DMS153 (cell line): ENCODE measurements at places on chromosomes 3 and 15.

DNA sequence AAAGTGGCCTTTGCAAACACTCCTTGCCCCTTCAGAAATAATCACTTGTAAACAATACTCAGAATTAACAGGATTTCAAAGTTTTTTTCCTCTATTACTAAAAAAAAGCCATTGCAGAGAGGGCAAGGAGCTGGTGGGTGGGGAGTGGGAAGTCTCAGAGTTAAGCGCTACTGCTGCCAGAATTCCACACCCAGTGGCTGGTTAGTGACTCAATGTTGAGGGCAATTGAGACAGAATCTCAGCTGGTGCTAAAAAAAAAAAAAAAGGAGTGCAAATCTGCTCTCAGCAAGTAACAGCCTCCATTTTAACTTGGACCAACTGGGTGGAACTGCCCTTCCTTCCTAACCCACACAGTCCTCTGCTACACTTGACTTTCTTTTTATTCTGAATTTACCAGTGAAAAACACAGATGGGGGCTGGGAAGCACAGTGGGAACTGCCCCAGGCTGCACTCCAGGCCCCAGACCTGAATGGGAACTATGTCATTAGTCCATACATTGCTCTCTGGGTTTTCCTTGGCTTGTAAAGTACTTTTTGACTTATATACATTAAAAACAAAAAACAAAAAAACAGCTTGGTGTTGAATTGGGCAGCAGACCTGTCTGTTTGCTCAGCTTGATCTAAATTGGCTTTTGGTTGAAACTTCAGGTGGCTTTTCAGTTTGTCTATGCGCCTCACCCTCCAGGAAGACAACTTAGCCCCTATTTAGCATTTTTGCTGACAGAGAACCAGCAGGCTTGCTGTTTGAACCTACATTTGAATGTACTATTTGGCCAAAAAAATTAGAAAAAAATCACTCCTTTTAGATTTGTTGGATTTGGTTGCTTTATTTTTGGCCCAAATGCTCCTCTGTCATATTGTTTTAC is 357.8 kb upstream of the TBL1XR1 start:
- peak; percentile 44 for DNase-seq

DNA sequence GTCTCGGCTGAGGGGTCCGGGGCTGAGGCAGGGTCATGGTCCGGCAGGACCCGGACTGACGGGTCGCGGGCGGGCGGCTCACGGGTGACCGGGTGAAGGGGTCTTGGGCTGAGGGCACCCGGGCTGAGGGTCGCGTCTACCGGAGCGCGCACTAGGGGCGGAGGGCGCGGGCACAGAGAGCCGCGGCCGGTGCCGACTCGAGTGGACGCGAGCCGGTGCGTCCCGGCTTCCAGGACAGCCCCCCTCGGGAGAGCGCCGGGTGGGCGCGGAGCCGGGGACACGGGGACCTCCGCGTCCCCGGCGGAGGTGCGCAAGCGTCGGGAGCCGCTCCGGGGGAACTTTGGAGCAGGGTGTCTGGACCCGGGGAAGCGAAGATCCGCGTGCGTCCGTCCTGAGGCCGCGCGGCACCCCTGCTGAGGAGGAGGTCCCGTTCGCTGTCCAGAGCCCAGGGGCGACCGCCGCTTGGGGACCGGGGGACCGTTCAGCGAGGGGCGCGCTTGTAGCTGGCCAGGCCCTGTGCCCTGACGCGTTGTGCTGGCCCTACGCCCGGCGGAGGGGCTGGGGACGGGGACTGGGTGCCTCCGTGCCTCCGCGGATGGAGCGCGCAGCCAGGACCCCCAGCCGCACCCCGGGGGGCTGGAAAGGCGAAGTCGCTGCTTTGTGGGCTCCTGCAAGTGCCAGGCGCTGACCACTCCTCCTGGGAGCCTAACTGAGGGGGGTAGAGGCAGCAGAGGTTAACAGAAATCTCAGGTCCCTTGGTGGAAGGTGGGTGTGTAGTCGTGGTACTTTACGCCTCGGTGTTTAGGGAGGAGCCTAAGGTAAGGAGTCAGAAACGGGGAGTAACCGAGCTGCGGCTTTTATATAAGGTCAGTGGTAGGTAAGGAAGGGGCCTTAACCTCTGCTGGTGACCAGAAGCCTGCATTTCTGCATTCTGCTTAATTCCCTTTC is at the start of gene PPARG:
TSS of gene PPARG (plus strand) at position 889 of the 948 bp plus-strand sequence. CDS start 90,642 bp downstream, outside the sequence.
- DNase-seq = no peak

DNA sequence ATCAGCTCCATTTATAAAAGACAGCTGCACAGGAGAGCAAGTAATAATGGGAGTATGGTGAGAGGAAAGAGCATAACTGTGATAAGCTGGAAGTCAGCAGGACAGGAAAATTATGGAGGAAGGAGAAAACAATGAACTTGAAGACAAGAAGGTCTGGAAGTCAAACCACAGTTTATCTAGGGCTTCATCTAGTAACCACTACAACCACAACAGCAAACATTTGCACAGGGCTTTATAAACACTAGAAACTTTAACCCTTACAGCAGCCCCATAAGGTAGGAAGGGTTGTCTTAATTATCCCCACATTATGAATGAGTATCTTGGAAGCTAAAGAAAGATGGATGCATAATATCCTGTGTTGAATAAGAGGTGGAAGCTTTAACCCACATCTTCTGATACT is 820.8 kb downstream of the IGSF11 start:
- no peak for DNase-seq

- no peak for DNase-seq
Measured at GRCh38 chr3:10245081-10245712, 3.1 kb upstream of the TATDN2 start.

GRCh38 chr15:31338879-31339557 is 12.4 kb downstream of the KLF13 start:
- no peak for DNase-seq

DNA sequence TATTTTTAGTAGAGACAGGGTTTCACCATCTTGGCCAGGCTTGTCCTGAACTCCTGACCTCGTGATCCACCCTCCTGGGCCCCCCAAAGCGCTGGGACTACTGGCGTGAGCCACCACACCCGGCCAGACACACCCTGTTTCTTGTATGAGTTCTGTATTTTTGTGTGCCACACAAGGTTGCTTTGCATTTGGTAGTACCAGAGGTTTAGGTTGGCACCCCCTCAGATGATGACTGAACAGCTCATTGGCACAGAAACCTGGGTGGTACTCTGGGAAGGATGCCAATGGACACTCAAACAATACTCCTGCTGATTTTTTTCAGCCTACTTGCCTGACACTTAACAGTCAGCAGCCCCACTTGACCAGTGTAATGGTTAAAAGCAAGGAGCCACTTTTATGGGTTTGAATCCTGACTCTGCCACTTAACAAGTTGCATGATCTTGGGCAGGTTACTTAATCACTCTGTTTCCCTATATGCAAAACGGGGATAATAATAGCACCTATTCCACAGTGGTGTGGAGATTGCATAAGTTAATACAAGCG is 39.2 kb upstream of the BCL2A1 start:
- DNase-seq = no peak
